ENCODE measurements at places on chromosomes 2 and 18.

DNA sequence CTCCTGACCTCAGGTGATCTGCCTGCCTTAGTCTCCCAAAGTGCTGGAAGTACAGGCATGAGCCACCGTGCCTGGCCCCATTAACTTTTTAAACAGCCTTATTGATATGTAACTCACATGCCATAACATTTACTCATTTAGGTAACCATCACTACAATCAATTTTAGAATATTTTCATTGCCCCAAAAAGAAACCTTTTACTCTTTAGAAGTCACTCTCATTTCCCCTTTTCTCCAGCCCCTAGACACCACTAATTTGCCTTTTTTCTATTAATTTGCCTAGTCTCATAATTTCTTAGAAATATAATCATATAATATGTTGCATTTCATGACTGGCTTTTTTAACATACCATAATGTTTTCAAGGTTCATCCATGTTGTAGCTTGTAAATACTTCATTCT, 57.2 kb upstream of the TACR1 start:
- DNase-seq = no peak

GRCh38 chr2:25257032-25257552, 84.6 kb downstream of the DNMT3A start:
- no peak for DNase-seq

GRCh38 chr2:180959787-180960186, 20.6 kb upstream of the UBE2E3 start:
- DNase-seq = no peak

DNA sequence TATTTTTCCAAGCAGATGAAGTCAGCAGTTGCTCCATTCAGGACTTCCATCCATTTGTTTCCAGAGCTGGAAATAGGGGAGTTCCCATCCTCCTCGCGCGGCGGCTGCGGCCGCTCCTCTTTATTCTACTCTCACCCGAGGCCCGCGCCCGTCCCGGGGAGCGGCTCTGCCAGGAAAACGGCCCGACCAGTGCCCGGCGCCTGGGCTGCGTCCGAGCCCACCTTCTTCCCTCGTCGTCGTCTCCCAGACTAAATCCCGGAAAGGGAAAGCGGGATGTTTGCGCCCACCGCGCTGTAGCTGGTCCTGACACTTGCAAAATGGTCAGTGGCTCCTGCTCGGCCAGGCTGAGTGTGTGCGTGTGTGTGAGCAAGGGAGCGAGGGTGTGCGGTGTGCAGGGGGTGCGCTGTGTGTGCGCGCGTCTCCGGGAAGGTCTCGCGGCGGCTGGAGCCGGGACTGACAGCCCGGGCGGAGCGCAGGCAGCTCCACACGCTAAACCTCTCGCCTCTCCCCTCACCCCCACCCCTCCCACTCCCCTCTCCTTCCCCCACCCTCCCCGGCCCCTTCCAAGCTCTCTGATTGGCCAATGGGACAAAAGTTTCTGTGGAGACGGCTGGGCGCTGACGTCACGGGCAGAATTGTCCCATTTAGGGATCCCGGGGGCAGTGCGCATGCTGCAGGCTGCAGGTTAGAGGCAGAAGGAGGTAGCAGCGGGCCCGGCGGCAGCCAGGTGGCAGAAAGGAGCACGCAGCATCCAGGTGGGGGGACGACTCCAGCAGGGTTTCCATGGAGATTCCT, at the start of gene NOL4:
Gene NOL4 (minus strand): TSS at position 491 of the 795 bp plus-strand sequence. CDS start 1,660 bp downstream, outside the sequence.
- peak; percentile 98 for DNase-seq

- no peak for DNase-seq
These were observed 97.1 kb upstream of the TMEM178A start for GRCh38 chr2:39568561-39569006.

DNA sequence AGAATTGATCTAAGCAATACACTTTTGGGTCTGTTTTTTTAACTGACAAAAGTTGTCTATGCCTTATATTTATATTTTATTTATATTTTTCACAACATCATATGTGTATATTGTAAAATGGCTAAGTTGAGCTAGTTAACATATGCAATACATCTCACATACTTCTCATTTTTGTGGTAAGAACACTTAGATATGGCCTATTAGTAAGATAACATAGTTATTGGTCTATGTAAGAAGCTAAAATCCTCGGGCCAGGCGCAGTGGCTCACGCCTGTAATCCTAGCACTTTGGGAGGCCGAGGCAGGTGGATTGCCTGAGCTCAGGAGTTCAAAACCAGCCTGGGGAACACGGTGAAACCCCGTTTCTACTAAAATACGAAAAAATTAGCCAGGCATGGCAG, 275.6 kb upstream of the ID2 start:
- DNase-seq = no peak

DNA sequence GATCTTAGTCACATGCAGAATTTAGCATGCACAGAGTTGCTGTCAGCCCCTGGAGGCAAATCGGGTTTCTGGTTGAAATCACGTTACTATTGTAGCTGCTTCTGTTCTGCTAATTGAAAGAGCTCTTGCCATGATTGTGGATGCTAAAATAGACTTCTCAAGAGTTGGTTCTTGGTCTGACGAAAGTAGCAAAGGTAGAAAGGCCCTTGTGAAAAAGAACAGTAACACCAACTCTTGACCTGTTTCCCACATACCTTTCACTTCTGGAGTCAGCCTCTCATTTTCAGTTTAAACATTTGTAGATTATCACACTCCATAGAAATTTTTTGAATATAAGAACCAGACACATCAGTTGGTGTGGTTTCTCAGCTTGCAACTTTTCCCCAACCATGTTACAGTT, 110.0 kb upstream of the EPB41L3 start:
- DNase-seq = no peak

DNA sequence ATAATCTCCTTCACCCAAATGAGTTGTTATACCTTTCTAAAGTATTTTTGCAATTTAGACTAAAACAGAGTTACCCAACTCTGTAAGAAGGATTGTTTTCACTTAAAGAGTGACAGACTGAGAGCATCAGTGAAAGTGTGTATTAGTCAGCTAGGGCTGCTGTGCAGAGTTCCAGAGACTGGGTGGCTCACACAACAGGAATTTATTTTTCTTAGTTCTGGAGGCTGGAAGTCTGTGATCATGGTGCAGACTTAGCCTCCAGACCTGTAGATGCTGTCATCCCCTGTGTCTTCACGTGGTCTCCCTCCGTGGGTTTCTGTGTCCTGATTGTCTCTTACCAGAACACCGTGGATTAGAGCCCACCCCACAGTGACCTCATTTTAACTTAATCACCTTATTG, 40.0 kb downstream of the BCL2L11 start:
- peak; percentile 85 for DNase-seq

- no peak for DNase-seq
These were observed 570 bp upstream of the ECEL1 start for GRCh38 chr2:232488097-232488711.

- DNase-seq = no peak
These were observed 79.6 kb downstream of the MIB1 start for GRCh38 chr18:21820033-21820810.

DNA sequence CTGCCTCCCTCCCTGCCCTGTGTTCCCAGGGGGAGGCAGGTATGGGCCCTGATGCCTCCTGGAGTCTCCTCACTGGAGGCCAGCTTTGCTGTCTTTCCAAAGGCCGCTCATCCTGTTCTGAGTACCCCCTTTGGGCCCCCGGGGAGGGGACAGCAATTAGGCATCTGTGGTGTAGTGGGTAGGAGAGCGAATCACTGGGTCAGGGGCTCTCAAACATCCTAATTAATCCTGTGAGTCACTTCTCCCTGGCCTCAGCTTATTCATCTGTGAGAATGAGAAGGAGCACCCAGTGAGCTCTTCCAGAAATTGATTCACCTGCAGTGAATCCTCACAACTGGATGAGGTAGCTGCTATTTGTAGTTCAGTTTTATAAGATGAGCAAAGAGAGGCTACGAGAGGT, 16.4 kb downstream of the TET3 start:
- DNase-seq = peak; percentile 75

DNA sequence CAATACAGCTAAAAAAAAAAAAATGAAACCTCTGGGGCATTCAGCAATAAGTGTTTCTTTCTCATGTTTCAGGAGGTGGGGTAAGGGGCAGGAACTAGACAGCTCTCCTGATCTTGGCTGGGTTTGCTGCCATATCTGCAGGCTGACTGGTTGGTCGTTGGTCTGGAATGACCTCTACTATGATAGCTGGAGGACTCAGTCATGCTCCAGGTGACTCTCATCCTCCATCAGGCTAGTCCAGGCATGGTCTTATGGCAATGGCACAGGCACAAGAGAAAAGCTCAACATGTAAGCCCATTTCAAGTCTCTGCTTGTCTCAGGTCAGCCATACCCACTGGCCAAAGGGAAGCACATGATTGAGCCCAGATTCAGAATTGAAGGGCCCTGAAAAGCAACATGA, 9.5 kb upstream of the SLC1A4 start:
- DNase-seq = no peak

DNA sequence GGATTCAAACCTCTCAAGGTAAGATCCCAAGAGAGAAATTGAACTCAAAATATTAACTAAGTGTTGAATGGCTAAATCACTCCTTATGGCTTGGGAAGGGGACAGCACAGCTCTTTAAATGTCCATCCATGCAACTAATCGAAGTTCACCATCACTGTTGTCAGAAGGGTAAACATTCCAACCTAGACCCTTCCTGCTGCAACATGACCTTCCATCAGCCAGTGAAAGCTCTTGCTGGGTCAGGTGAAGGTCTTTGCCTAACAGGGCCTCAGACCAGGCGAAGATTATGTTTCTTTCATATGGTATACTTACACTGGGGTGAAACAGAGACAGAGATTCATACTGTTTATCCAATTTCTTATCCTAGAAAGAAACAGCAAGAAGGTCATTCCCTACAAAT, 16.4 kb downstream of the IAH1 start:
- no peak for DNase-seq

- no peak for DNase-seq
These were observed 58.2 kb upstream of the SNTG2 start for GRCh38 chr2:892401-892800.

DNA sequence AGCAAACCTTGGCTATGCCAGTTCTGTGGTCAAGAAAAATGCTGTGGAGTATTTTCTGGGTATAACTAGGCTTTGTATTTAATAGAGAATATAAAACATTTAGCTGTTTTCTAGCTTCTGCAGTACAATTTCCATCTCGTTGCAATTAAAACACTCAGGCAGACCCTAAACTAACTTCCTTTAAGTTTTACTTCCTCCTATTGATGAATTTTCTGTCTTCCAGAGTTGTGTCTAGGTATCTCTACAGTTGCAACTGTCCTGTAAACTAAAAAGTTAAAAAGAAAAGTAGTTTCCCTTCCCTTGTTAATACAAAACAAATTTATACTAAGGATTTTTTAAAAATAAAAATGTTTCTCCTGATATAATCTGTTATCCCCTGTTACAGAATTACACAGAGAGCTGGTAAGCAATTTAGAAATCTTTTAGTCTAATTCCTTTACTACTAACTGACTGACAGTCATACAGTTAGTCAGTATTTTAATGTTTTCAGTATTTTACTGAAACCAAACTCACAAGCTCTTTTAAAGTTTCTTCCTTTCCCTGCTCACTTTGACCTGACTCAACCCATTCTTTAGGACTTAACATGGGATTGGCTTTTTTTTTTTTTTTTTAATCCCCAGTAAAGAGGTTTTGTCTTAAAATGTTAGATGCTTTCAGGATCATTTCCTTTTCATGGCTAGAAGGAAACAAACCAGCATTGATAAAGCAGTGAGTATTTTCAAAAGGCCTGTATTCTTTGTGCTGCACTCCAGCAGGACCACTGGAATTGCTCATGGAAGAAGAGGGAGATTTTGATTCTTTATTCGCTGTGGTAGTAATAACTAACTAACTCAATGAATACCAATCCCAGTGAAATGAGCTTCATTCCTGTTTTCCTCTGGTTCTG, 22.9 kb downstream of the ITGAV start:
- DNase-seq = no peak

- no peak for DNase-seq
These were observed 911.2 kb upstream of the PIK3C3 start for GRCh38 chr18:41043876-41044275.

DNA sequence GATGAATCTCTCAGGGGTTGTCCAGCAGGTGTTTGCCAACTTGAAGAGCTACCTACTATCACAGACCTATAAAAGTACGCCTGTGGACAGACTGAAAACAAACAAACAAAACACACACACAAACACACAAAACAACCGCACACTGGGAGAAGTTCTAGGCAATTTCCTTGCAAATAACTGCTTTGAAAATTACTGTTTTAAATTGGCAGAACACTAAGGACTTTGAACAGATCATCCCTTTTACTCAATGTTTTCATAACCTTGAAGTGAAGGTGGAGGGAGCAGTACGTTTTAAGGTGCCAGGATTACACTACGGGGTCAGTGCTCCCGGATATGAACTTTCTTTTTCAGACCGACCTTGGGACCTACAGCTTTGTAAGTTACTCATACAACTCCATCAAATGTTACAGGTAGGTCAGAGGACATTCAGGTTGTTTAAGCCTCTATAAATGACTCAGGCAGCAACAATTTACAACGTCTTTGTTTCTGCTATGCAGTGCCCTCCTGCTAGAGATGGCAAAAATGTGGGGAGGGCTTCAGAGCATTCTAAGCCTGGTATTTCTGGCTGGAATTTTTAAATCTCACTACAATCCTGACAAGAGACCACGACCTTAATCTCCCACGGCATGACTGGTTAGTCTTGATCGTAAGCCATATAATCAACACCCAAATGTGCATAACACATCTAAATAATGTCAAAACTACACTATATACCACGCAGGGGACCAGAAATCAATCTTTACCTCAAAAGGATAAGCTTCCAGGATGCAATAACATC, 1.4 kb upstream of the SLC20A1 start:
- peak; percentile 76 for DNase-seq

GRCh38 chr2:72883356-72883962, 3.7 kb upstream of the SPR start:
- DNase-seq = no peak

GRCh38 chr2:49262801-49263560, 108.7 kb upstream of the FSHR start:
- DNase-seq = no peak

GRCh38 chr2:12710301-12710700, 6.4 kb upstream of the TRIB2 start:
- no peak for DNase-seq

- DNase-seq = no peak
These were observed 558 bp upstream of the ZDBF2 start for GRCh38 chr2:206273905-206274304.

GRCh38 chr18:66682855-66683322, 79.0 kb upstream of the CDH19 start:
- DNase-seq = no peak

DNA sequence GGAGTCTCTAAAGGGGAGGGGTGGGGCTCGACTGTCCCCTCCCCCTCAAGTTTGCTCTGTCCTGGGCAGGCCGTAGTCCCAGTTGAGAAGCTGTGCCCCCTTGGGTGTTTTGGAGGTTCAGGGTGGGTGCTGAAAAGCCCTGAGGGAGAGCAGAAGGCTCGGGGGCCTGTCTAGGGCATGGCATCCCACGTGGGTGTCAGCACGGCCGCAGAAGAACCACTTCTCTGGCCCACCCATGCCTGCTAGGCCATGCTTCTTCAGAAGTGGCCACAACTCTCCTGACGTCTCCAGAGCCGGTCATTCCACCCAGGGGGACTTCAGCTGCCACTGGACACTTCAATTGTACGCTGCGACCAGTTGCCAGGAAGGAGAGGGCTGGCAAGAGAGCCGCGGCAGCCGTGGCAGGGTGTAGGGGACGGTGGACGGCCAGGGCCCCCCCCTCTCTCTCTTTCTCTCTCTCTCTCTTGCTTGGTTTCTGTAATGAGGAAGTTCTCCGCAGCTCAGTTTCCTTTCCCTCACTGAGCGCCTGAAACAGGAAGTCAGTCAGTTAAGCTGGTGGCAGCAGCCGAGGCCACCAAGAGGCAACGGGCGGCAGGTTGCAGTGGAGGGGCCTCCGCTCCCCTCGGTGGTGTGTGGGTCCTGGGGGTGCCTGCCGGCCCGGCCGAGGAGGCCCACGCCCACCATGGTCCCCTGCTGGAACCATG, at the start of gene INPP5D:
Gene INPP5D (plus strand): TSS at position 546 of the 704 bp plus-strand sequence. CDS start 137 bp downstream, at position 683.
- peak; percentile 38 for DNase-seq

GRCh38 chr2:178523596-178524134, 43.4 kb downstream of the PLEKHA3 start:
- DNase-seq = no peak

Measured in islet precursor cell (in vitro differentiated cells).